Thoracic aorta (tissue), 2 donors: ENCODE measurements at places on chromosomes 1 and 21. TPM values are rescaled to one million over a fixed set of nuclear protein-coding genes. Genes with fewer than 3 reads are reported as not detected.

- no peak for DNase-seq
Observed at GRCh38 chr1:226892524-226892875, 22.1 kb downstream of the PSEN2 start.

- no peak for DNase-seq
Observed at GRCh38 chr1:209207126-209207700, 376.3 kb upstream of the CAMK1G start.

- no peak for DNase-seq
Observed at GRCh38 chr1:160723332-160723731, 11.7 kb upstream of the CD48 start.

- no peak for DNase-seq
Observed at GRCh38 chr1:198723127-198723526, 84.3 kb downstream of the PTPRC start.

DNA sequence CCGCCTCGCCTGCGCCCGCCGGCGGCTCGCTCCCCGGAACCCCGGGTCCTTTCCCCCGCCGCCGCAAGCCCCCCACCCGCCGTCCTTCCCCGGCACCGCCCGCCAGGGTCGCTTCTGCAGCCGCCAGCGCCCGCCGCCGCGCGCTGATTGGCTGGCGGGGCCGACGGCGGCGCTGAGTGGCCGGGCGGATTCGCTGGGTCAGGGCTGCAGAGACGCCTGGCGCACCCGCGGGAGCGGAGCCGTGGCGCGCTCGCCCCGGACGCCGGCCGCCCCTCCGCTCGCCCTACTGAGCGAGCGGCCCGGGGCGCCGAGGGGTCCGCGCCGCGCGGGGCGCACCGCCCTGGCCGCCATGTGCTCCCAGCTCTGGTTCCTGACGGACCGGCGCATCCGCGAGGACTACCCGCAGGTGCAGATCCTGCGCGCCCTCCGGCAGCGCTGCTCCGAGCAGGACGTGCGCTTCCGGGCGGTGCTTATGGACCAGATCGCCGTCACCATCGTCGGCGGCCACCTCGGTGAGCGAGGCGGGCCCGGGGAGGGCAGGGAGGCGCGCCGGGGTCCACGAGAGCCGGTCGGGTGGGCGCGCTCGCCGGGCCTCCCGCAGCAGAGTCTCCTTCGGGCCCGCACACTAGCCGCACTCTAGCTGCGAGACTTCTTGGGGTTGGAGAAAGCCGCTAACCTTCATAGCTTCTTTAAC, at the start of gene RIMKLA:
Gene RIMKLA (plus strand): TSS at position 207 of the 694 bp plus-strand sequence. CDS start 143 bp downstream, at position 350.
- no peak for DNase-seq

DNA sequence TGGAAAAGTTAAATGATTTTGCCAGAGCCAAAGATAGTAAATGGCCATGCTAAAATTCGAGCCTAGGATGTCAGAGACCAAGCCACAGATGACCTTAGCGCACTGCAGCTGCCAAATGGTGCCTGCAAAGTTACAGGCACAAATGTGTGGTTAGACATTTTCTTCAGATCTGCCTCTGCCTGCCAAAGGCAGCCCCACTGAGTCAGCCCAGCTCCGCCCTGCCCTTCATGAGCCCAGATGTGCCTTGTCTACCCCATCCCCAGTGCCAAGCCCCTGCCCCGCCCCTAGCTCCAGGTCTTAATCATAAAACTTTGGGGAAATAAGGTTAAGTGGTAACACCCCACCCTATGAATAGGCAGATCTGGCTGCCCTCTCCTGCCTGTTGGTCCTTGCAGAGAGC, 105.9 kb downstream of the DTL start:
- no peak for DNase-seq

GRCh38 chr1:235329139-235329902, 951 bp downstream of the GGPS1 start:
- no peak for DNase-seq

DNA sequence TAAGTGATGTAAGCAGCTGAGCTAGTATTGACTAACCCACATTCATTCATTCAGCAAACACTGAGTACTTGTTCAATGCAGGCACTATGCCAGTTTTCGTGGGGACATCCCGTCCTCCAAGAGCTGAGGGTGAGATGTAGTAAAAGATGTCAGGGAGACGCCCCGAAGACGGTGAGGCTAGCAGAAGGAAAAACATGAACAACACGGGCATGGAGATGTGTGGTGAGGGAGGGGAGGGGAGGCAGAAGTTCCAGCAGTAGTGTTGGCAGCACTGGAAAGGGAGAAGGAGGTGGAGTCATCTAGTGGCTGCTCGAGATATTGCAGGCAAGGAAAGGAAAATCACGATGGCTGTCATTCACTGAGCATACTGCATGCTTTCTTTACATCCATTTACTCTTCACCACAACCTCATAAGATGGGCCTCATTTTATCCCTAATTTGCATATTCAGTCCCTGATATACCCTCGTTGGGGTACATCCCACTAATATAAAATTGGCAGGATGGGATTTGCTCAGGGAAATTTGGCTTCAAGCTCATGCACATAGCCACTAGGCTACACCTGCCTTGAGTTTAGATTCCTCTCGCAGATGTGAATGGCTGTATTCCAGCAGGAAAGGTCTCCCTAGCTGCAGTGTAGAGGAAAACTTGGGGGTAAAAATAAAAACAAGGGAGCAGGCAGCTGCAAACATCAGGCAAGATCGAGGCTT, 14.5 kb downstream of the PDZK1IP1 start:
- no peak for DNase-seq

- no peak for DNase-seq
Observed at GRCh38 chr1:213060836-213061235, 9.8 kb downstream of the RPS6KC1 start.

DNA sequence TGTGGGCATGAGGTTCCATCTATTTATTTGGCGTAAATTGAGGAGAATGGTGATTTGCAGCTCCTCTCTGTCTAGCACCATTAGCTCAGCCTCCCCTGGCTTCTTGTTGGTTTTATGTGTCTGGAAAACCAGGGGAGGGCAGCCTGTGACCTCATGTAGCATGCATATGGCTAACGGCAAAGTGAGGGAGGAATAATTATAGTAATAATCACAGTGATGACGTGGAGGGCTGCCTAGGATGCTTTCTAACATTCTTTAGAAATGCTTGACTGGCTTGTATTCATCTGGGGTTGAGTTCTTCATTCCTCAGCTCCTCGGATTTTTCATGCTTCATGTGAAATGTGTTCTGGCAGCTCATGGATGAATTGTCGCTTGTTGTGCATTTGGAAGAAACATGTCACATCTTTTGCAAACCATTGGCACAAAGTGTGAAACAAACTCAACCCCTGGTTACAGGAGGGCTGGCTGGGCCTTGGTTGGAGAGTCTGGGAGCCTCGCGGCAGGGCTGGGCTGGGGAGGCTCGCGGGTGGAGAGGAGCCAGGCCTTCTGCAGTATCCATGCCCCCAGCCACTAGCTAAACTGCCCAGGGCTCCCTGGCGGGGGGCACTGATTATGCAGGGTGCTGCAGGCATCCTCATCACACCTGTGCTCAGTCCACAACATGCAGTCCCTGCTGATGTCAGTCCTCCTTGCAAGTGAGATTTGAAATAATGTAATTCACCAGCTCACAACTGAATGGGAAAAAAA, 149.6 kb downstream of the DISC1 start:
- DNase-seq = no peak

GRCh38 chr1:33588726-33589125, 116.3 kb downstream of the ZSCAN20 start:
- DNase-seq = no peak

GRCh38 chr1:52460694-52461093, 56.3 kb downstream of the PRPF38A start:
- no peak for DNase-seq

GRCh38 chr1:177368255-177368654, 197.5 kb downstream of the BRINP2 start:
- DNase-seq = no peak

DNA sequence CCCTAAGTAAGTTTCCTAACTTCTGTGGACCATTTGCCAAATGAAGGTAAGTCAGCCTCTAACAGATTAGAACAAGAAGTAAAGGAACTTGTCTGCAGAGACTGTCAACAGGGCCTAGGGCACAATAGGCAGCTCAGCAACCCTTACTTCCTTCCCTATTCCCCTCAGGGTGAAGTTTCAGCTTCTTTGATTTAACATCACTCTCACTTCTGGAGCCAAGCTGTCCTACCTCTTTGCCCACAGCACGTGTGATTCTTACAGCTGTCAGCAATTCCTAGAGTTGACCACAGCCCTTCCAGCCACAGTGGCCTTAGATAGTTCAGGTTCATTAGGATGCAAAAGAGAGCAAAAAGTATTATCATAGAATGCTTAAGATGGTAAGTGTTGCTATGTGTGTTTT, 7.6 kb upstream of the EIF4G3 start:
- no peak for DNase-seq

DNA sequence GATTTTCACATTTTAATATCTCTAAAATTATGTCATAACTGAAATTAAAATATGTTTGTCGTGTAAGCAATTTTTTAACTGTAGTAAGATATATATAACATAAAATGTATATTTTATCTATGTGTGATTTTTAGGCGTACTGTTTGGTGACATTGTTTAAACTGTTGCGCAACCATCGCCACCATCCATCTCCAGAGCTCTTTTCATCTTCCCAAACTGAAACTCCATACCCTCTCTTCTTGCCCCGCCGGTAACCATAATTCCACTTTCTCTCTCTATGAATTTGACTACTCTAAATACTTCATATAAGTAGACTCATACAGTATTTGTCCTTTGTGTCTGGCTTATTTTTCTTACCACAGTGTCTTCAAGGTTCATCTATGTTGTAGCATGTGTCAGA, 66.4 kb downstream of the DDX20 start:
- DNase-seq = no peak

- no peak for DNase-seq
Observed at GRCh38 chr1:192958871-192959270, 100.3 kb downstream of the UCHL5 start.

- DNase-seq = no peak
Observed at GRCh38 chr1:153577138-153577537, 11.5 kb upstream of the S100A2 start.

- DNase-seq = no peak
Observed at GRCh38 chr21:28624626-28625025, 368.1 kb downstream of the LTN1 start.

GRCh38 chr1:110718452-110718851, 43.7 kb upstream of the KCNA3 start:
- no peak for DNase-seq

DNA sequence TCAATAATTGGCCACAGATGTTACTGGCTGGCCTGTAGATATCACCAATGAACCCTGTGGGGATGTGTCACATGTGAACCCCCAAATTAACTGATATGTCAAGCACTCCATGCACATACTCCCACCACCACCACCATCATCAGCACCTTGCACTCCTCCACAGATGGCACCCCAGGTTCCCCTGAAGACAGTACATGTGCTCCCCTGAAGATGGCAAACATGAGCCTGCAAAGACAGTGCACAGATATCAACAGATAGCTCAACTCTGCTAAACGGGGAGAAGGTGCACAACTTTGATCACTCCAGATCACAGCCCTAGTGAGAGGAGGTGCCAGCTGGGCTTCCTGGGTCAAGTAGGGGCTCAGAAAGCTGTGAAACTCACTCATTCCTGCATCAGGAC, 74.4 kb downstream of the CLCA4 start:
- DNase-seq = no peak

DNA sequence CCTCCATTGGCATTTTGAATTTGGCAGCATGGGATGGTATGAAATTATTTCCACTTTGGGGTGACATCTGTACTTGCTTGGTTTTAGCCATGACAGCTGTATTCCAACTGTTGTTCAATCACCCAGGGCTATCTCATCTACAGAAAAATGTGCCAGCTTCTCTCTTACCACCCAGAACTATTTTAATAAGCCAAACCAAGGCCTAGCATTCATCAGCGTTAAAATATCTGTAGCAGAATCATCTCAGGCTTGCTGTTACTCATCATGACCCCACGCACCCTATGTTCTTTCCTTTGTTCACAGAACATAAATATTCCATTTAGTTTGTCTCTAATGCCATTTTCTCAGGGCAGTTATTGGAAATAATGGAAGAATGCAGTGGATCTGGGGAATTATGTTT, 49.8 kb downstream of the GIPC2 start:
- no peak for DNase-seq

- no peak for DNase-seq
Observed at GRCh38 chr1:26779098-26779668, 8.6 kb upstream of the PIGV start.

DNA sequence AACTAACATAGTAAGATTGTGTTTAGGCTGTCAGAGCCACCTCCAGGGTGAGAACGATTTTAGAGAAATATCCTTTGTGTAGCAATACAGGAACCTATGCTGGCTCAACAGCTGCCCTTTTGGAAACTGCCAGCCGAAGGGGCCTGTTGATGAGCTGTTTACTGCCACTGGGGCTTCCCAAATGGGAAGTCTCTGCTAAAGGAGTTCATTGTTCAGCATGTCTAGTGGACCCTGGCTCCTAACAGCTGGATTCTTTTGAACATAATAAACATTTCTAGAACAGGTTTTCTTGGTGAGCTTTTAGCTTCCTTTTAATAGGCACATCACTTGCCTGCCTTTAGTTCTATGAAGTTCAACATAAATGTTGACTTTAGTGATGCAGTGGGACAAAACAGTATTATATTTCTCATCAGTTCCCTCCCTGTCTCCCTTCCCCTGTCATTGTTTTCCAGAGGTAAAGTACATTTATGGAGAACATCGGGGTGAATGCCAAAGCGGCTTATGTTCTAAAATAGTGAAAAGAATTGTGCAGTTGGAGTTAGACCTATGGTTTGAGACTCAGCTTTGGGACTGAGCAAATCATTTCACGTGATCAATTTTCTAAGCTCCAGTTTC, 57.4 kb downstream of the UCK2 start:
- no peak for DNase-seq

DNA sequence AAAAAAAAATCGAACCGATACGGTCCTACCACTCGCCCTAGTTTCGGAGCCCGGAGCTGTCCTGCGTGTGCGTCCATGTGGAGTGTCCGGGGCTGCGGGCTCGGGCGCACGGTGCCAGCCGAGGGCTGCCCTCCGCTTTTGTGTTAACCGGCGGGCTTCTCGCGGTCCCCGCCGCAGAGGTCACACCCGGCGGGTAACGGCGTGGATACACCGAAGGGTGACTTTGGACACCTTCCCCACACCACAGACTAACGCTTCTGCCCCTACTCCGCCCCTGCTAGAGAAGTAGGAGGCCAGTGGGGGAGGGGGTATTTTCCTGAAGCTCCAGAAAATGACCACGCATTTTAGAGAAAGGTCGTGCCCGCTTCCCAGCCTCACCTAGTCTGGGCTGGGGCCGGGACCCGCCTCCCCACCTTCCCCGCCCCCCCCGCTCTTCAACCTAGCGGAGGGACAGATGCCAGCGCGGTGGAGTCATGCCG, 609 bp upstream of the ATF3 start:
- no peak for DNase-seq

The PTPRF gene
- 55.1 TPM for total RNA-seq

The GOLT1A gene
- not detected for total RNA-seq

The TMEM39B gene
- total RNA-seq = 5.8 TPM

The TRNP1 gene
- total RNA-seq = 26.4 TPM

The CCDC181 gene
- 0.54 TPM for total RNA-seq

The PROX1 gene
- total RNA-seq = 4.3 TPM

The CLCNKA gene
- total RNA-seq = not detected

The OR2T4 gene
- not detected for total RNA-seq

The DIRAS3 gene
- total RNA-seq = 4.6 TPM

The KCNT2 gene
- 15.6 TPM for total RNA-seq

The ZBED6 gene
- total RNA-seq = 19.1 TPM

The CTTNBP2NL gene
- total RNA-seq = 32.5 TPM

The TEDDM1 gene
- total RNA-seq = not detected

The MAP1LC3C gene
- total RNA-seq = not detected

The FLG2 gene
- 2.6 TPM for total RNA-seq

The DIPK1A gene
- total RNA-seq = 18.3 TPM

The C21orf58 gene
- total RNA-seq = 3.2 TPM

The LCE1B gene
- total RNA-seq = not detected

The AJAP1 gene
- total RNA-seq = 0.49 TPM

The ITLN1 gene
- total RNA-seq = 0.56 TPM

The ADAM30 gene
- not detected for total RNA-seq

The FOXO6 gene
- total RNA-seq = 3.8 TPM

The PROK1 gene
- 0.27 TPM for total RNA-seq
